H4 (cell line): ENCODE measurements at places on chromosomes 12 and 14. TPM values are rescaled to one million over a fixed set of nuclear protein-coding genes. Genes with fewer than 3 reads are reported as not detected.

The TAS2R50 gene
- not detected in 2 replicates for total RNA-seq

The ABCD4 gene
- total RNA-seq, result 15.3 and 18.5 TPM in 2 replicates

The COA8 gene
- total RNA-seq, result 21.7 and 22.3 TPM in 2 replicates

GRCh38 chr12:79203058-79203647, 338.6 kb downstream of the SYT1 start:
- no peak for DNase-seq

- no peak for DNase-seq
These were observed 77.9 kb downstream of the NPAS3 start for GRCh38 chr14:33016613-33017012.

DNA sequence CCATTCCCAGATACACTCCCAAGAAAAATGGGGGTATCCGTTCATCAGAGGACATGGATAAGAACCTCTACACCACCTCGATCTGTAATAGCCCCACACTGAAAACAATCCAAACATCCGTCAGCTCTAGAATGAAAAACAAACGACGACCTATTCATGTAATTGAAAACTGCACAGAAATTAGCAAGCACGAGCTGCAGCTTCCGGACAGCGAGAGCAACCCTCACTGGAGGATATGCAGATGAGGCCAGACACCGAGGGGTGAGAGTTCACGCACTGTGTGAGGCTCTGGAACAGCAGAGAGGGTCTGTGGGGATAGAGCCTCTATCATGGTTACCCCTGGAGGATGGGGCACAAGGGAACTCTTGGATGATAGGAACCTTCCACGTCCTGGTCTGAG, 143.9 kb upstream of the NCOR2 start:
- DNase-seq, result no peak
